Activated B cell treated with CpG ODN at 0.5 μM for 24 hours (primary cell): ENCODE measurements at places on chromosomes 5 and 9.

- no peak for DNase-seq
Measured at GRCh38 chr5:88646866-88647265, 236.1 kb downstream of the MEF2C start.

DNA sequence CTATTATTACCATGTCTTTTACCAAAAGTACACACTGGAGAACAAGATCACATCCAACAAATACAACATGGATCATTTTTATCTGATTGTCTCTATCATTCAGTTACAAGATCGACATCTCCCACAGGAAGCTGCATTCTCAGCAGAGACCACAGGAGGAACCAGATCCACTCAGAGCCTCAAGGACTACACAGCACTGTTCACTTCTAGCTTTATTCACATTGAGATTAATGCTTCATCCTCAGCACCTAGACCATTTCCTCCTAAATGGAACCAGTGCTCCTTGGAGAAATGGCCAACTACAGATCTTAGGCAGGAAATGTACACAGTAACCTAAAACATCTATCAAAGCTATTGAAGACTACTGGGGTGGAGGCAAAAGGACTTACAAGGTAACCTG, 13.3 kb upstream of the C5orf15 start:
- DNase-seq: no peak

DNA sequence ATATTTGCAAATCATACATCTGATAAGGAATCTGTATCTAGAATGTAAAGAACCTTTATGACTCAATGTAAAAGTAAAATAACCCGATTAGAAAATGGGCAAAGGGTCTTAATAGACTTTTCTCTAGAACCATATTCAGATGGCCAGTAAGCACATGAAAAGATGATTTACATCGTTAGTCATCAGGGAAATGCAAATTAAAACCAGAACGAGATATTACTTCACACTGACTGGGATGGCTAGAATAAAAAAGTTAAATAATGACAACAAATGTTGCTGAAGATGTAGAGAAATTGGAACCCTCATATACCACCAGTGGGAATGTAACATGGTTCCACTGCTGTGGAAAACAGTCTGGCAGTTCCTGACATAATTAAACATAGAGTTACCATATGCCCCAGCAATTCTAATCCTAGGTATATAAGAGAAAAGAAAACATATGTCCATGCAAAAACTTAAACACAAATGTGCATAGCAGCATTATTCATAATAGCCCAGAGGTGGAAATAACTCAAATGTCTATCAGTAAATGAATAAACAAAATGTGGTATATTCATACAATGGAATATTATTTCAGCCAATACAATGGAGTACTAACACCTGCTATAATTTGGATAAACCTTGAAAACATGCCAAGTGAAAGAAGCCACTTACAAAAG, 100.4 kb upstream of the MAMDC2 start:
- no peak for DNase-seq

DNA sequence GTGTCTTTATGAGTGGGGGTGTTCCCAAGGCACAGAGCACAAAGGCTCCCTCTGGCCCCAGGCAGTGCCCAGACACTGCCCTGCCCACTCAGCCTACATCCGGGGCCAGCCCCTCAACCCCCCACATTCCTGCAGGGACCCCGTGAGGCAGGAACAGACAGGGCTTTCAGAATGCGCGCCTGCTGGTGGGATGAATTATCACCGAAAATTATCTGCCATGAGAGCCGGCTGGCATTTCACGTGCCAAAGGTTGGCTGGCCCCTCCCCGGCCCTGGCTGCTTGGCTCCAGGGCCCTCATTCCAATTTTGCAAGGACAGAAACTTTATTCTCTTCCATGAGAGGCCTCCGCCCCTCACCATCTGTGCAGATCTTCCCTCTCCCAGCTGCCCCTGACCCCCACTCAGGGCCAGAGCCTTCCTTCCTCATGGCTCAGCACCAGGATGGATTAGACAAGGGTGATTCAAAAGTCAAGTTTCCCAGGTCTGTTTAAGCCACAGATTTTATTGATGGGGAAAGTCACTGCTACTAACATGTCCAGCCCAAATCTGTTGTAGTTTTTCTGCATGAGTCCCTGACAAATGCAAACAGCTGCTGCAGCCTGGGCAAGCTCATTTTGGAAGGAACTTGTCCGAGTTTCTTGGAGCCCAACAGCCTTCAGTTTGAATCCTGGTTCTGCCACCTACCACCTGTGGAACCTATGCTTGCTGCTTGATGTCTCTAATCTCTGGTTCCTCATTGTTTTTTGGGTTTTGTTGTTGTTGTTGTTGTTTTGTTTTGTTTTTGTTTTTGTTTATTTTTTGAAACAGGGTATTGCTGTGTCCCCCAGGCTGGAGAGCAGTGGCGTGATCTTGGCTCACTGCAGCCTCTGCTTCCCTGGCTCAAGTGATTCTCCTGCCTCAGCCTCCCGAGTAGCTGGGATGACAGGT, 32.3 kb upstream of the WDR38 start:
- no peak for DNase-seq

- DNase-seq: no peak
Measured at GRCh38 chr5:74131250-74131649, 505.3 kb downstream of the ARHGEF28 start.

DNA sequence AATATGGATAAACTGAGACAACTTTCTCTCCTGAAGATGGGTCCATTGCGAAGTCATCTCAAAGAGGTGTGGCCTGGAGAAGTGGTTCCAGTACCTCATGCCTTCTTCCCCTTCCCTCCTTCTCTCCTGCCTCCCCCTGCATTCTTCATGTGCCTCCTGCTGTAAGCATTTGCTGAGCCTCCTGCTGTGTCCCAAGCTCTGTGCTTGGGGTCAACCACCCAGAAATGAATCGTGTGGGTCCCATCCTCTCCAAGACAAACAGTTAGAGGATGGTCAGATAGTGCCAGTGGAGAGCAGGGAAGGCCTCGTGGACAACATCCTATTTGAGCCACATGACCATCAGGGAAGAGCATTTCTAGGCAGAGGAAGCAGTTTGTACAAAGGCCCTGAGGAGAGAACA, 53.5 kb downstream of the KCNIP1 start:
- no peak for DNase-seq

GRCh38 chr5:56412601-56413379, 179.7 kb upstream of the ANKRD55 start:
- DNase-seq: peak; percentile 56

GRCh38 chr5:132387640-132388117, 18.2 kb downstream of the SLC22A5 start:
- no peak for DNase-seq

GRCh38 chr5:159317849-159318248, 12.4 kb downstream of the IL12B start:
- no peak for DNase-seq

DNA sequence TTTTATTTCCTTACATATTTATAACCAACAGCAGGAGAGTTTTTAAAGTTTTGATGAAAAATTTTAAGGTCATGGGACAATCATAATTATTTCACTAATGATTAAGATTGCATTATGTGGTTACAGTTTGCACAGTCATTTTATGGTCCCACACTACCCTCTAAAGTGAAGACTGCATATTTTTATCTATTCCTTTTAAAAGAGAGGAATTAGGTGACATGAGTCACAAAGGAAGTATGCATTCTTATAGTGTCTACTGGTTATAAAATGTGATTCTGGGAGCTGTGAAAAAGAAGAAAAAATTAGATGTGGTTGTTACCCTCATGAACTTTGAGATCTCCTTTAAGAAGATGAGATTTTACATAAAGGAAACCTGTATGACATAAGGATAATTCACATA, 87.9 kb upstream of the GRIA1 start:
- no peak for DNase-seq

- DNase-seq: no peak
Measured at GRCh38 chr5:71564895-71565294, 22.2 kb upstream of the MCCC2 start.

- DNase-seq: no peak
Measured at GRCh38 chr9:33103501-33104281, 27.2 kb upstream of the SMU1 start.

GRCh38 chr5:19018822-19019221, 969.2 kb downstream of the CDH18 start:
- DNase-seq: no peak

GRCh38 chr9:131418143-131419025, 24.5 kb downstream of the PRRC2B start:
- no peak for DNase-seq

DNA sequence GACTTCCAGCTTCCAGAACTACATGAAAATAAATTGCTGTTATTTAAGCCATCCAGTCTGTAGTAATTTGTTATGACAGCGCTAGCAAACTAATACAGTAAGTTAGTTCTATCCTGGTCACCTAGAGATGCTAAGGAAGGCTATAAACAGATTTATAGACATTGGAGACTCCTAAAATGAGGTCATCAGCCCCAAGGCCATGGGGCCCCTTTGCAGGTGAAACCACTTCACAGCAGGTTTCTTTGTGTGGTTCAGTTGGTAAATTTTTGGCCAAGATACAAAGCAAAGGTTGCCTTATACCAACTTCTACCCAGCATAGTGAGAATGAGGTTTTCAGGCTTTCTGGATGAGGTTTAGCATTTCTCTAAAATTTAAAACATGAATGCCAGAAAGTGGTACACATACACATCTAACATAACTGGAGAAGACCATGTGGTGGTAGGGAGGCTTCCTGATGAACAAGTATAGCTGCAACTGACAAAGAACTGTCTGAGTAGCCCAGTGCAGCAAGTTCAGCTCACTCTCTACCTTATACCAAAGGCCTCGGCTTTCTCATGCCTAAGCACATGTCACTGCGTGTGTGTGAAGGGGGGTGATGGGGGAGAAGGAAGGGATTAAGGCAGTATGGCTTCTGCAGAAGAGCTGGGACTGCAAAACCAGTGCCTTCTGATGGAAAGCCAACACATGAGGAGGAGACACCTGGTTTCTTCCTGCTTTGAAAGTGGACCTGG, 264.6 kb upstream of the TAS2R1 start:
- no peak for DNase-seq

- DNase-seq: no peak
Measured at GRCh38 chr5:93649234-93649900, 66.3 kb downstream of the NR2F1 start.

DNA sequence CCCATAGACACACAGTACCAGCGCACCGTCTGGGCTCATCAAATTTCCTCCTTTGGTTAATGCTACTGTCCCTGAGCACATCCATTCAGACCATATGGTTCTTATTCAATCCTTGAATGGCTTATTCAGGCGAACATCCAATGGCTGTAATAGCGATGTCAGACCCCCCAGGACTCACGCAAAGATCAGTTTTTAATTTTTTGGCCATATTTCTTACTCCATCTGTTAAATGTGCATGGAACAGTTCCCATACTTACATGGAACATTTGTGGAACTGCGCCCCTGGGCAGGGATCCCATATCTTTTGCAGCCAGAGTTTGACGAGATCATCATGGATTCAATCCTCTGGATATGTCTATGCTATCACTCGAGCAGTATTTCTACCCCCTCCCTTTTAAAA, 213.2 kb downstream of the ADAMTS6 start:
- DNase-seq: no peak

DNA sequence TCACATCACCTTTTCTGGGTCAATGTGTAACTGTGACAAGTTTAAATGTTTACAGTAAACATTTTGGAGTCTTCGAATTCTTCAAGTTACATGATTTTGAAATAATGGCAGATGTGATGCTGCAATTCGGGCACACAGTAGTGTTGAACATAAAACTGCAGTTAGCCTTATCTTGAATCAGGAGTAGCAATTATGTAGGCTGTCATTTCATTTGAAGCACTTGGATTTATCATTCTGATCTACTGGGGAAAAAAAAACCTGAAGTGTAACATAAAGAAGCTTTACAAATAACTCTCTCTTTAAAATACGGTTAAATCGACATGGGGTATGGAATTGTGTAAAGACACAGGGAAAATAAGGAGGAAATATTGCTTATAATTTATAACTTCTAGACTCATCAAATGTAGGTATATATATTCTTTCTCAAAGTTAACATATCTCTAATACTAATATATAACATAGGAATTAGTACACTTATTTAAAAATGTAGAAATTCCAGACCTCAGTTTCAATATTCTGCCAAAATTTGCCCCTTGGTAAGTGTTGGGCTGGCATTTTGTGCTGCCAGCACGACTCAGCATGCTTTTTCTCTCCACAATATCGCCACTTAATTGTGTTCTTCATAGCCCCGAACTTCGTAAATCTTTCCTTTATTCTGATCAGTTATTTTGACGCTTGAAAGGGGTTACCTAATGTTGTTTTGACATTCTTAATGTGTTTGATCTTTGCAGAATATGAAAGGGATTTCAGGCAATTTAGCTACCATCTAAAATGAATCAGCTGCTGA, 226.7 kb downstream of the PRR16 start:
- DNase-seq: no peak

DNA sequence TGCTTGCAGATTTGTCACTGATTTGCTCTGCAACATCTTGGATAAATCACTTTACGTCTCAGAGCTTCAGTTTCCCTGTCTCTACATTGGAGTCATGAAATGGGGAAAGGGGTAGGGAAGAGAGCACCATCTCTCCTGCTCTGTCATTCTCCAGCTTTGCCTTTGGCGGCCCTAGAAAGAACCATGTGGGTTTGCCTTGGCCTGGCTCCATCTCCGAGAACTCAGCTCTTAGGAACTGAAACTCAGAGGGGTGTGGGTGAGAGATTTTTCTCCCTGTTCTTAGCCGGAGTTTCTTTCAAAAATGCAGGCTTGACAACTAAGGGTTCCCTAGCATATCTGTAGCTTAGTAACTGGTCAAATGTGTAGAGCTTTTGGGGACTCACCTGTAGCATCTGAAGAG, 123.5 kb downstream of the SMARCA2 start:
- DNase-seq: no peak

- no peak for DNase-seq
Measured at GRCh38 chr5:73097740-73098139, 22.6 kb upstream of the TMEM171 start.

DNA sequence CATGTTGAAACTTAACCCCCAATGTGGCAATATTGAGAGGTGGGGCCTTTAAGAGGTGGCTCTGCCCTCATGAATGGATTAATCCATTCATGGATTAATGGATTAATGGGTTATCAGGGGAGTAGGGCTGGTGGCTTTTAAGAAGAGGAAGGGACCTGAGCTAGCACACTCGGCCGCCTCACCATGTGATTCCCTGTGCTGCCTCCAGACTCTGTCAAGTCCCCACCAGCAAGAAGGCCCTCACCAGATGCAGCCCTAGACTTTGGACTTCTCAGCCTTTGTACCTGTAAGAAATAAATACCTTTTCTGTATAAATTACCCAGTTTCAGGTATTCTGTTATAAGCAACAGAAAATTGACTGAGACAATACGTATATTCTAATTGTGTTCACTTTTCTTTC, 272.2 kb upstream of the DMRT1 start:
- DNase-seq: no peak

DNA sequence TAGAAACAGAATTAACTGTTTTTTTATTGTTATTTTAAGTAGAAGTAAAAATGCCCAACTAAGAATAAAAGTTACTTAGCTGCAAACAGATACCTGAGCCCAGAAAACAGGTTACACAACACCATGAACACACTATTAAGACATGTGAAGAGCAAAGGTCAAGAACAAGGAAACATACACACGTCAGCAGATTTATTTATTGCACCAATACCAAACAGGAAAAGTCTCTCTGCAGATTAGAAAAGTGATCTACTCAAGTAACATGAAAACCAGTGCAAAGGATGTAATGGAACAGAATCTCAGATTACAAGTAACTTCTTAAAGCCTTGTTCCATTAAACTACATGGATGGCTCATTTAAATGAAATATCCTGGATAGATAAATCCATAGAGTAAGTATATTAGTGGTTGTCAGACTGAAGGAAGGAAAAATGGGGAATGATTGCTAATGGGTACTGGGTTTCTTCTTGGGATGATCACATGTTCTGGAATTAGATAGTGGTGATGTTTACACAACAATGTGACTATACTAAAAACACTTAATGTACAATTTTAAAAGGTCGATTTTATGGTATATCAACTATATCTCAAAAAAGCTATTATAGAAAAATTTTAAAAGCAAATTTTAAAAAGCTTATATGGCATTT, 6.1 kb downstream of the SAR1B start:
- no peak for DNase-seq
